ENCODE measurements at places on chromosomes 6 and 20. TPM values are rescaled to one million over a fixed set of nuclear protein-coding genes. Genes with fewer than 3 reads are reported as not detected.

Gene SLC35B3
- total RNA-seq: 33.5 TPM

Gene VGLL2
- not detected for total RNA-seq

Gene BTBD3
- total RNA-seq: 30.3 TPM

Gene TFAP2B
- total RNA-seq: not detected

Gene HSPA1L
- total RNA-seq: 1.4 TPM

Gene GPX5
- not detected for total RNA-seq

Gene ZSCAN31
- 1.6 TPM for total RNA-seq

Gene LTB
- total RNA-seq: not detected

Gene SFTA2
- not detected for total RNA-seq

Gene BMP5
- total RNA-seq: 0.13 TPM

Gene OPN5
- total RNA-seq: not detected

Gene SIRPB1
- total RNA-seq: not detected

Gene RAET1E
- total RNA-seq: 0.39 TPM

Gene RGS17
- total RNA-seq: 1.1 TPM

Gene FOXQ1
- total RNA-seq: 25.5 TPM

Gene TCF21
- not detected for total RNA-seq

Gene MUC21
- not detected for total RNA-seq

Gene AURKA
- total RNA-seq: 26.7 TPM

Gene BPIFB2
- not detected for total RNA-seq

Gene MYBL2
- 8.4 TPM for total RNA-seq

Gene PRL
- total RNA-seq: 0.11 TPM

Gene SIRPD
- not detected for total RNA-seq

Gene PGC
- total RNA-seq: not detected

Gene BAG2
- 72.7 TPM for total RNA-seq

Gene LY6G6C
- total RNA-seq: not detected

Gene PHACTR3
- not detected for total RNA-seq

Gene OPRM1
- total RNA-seq: not detected

Gene TRAPPC3L
- total RNA-seq: 0.11 TPM

Gene OVOL2
- total RNA-seq: not detected

Gene CST4
- not detected for total RNA-seq

Gene IL17A
- not detected for total RNA-seq

Gene RSPO4
- total RNA-seq: not detected

Gene SERAC1
- 48.6 TPM for total RNA-seq

Gene THBS2
- total RNA-seq: 121 TPM

Gene SLC52A3
- not detected for total RNA-seq

Gene SYTL3
- total RNA-seq: 1.9 TPM

Gene BNIP5
- not detected for total RNA-seq

Gene LGSN
- total RNA-seq: not detected

Gene SEL1L2
- total RNA-seq: not detected

Gene CALHM5
- 3.1 TPM for total RNA-seq

Gene EYA4
- 0.32 TPM for total RNA-seq

Gene OR2J1
- total RNA-seq: not detected

Gene CAPN11
- not detected for total RNA-seq

Gene B3GAT2
- total RNA-seq: under 0.01 TPM

Gene CCN6
- total RNA-seq: 36.8 TPM

Gene HIVEP1
- total RNA-seq: 19.1 TPM

Gene UNC5CL
- total RNA-seq: 0.26 TPM

Gene METTL24
- 0.97 TPM for total RNA-seq

Gene CNR1
- under 0.01 TPM for total RNA-seq

Gene CYP39A1
- total RNA-seq: 8.4 TPM

Gene NDUFAF4
- total RNA-seq: 14.4 TPM

Gene SLC44A4
- total RNA-seq: 0.22 TPM

Gene UST
- 24.7 TPM for total RNA-seq

Gene WFDC5
- total RNA-seq: not detected

Gene BPI
- not detected for total RNA-seq

All from articular chondrocyte of knee joint (primary cell).